ENCODE measurements at places on chromosomes 7 and 10.

DNA sequence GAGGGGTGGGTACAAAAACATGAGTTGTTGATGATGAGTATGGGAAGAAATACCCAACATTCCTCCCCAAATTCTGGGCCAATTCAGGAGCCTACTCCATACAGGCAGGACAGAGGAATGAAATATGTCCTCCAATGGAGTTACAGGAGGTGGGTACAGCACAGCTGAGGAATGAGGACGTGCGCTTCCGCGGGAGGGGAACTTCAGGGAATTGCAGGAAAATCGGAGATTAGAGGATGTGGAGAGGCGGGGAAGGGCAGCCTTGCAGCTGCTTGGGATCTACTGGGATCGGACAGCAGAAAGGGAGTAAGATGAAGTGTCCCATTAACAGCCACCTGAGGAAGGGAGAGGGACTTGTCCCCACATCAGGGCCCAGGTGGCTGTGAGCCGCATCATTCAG, 50.2 kb downstream of the PDIA4 start:
- DNase-seq = no peak

- no peak for DNase-seq
These were observed 321.4 kb upstream of the AOAH start for GRCh38 chr7:37045681-37046179.

DNA sequence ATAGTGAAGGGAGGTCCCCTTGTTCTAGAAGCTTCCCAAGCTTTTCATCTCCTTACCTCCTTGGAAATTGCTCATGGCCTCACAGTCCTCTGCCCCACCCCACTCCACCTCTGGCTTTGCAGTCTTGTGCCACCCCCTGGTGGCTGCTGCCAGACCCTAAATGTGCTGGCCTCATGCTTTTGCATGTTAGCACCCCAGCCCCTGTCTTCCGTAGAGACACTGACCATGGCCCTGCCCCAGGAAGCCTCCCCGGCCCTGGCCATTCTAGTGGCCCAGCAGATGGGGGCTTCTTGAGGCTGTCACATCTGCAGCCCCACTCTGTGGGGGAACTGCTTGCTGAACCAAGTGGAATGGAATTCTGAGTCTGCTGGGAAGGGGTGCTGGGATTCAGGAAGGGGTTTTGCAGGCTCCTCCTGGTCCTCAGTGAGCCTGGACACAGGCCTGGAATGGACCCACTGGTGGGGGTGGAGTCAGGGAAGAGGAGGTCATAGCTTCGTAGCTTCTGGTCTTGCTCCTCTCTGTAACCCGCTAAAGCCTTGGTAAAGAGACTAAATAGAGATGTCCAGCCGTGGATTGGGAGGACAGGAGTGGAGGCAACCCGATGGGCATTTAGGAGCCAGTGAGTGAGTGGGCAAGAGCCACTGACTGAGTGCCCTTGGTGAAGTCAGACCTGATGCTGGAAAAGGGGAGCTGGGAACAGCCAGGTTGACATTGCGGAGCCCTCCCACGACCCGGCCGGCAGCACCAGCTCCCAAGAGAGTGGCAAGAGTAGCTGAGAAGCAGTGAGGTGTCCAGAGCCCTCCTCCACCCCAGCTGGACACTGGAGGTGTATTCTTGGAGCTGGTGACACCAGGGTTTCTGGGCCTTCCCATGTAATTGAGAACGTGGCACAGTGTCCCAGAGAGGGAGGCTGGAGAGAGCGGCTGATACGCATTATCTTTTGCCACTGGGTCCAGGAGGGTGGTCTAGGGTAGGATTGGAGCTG, 20.9 kb downstream of the RAMP3 start:
- DNase-seq = no peak

GRCh38 chr7:115352375-115352774, 430.5 kb downstream of the MDFIC start:
- no peak for DNase-seq

- no peak for DNase-seq
These were observed 76.0 kb downstream of the ZFAND4 start for GRCh38 chr10:45596526-45596925.

DNA sequence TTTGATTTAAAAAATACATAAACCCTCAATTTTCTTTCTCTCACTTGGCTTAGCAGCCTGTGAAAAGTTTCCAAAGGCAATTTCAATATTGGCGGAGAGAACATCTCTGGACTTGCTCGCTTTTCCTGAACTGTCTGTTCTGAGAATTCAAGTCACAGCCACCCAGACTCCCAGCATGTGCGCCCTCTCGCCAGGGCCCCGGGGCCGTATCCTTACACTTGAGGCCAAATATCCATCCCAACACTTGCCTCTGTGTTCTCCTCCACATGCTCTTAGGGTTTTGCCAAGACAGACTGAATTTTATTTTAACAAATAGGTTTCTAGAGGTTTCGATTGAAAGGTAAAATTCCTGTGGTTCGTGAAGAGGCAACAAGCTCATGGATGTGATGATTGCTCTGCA, 111.5 kb upstream of the GPR26 start:
- no peak for DNase-seq

- no peak for DNase-seq
These were observed 201.2 kb downstream of the LHFPL3 start for GRCh38 chr7:104529567-104529966.

DNA sequence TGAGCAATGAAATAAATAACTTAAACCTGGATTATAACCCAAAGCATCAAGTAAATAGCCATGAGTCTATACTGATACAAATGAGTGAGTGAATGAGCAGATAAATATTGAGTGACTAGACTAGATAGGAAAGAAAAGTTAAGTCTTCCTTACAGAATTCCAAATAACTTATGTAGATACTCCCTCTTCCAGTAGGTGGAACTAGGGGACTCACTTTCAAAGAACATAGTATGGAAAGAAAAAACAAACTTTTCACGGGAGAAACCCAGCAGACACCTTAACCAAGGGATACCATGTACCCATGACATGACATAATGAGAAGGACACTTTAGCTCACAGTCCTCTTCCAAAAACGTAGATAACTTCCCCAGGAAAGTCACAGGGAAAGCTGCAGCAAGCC, 32.2 kb downstream of the CSGALNACT2 start:
- DNase-seq = no peak

DNA sequence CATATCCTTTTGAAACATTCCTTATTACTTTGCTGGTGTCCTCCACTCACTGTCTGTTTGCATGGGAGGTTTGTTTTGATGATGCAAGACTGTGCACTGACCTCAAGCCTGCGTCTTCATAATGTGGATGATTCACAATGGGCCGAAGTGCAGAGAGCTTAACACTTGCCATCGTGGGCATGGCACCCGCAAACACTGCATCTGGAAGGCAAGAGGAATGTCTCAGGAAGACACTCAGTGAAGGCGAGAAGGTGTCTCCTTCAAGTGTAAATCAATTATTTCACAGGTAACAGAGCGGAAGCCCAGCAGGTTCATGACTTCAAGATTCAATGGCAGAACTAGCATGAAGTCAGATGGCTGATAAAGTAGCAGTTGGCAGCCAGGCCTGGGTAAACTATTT, 98.1 kb downstream of the DPY19L1 start:
- no peak for DNase-seq

GRCh38 chr7:37320140-37320847, 128.4 kb downstream of the ELMO1 start:
- DNase-seq = no peak

GRCh38 chr7:48033922-48034321, 1.4 kb upstream of the C7orf57 start:
- no peak for DNase-seq

DNA sequence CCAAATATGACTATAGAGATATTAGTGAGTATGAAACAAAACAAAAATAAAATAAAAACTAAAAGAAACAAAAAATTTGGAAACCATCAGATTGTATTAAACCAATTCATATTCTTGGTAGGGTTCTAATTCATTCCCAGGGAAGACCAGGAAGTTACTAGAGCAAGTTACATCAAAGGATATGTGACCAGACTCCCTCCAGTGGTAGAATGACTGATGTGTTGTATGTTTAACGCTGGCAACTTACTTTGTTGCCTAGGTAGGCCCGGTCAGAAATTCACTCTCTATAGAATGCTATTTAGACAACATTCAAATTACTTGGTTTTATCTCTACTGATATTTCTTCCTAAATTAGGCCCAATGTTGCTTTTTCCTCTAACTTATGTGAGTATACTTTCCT, 5.2 kb downstream of the PHYHIPL start:
- no peak for DNase-seq

- DNase-seq = no peak
These were observed 252.6 kb upstream of the COBL start for GRCh38 chr7:51569176-51569575.

DNA sequence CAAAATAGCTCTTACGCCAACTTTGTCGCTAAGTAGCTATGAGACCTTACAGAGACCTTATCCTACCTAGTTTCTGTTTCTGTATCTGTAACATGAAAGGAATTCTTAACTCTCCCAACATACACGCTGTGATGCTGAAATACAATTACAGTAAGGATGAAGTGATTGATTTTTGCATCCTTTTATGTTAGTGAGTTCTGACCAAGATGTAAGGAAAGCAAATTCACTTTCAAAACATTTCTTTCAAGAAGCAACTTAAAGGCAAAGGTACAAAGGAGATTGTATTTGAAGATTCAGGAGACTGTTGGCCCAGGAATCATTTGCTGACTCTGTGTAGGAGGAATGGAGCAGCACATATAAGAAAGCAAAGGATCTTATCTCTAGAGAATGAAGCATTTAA, 7.1 kb upstream of the ANK3 start:
- no peak for DNase-seq

DNA sequence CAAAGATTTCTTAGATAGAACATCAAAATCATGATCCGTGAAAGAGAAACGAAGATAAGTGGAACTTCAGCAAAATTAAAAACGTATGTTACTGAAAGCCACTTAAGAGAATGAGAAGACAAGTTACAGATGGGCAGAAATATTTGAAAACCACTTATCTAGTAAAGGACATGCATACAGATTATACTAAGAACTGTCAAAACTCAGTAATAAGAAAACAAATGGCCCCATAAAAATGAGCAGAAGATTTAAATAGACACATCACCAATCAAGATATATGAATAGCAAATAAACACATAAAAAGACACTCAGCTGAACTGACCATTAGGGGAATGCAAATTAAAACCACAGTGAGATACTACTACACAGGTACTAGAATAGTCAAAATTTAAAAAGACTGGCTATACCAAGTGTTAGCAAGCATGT, 343.7 kb downstream of the PTEN start:
- no peak for DNase-seq

GRCh38 chr7:75875113-75876080, 3.4 kb upstream of the RHBDD2 start:
- no peak for DNase-seq

DNA sequence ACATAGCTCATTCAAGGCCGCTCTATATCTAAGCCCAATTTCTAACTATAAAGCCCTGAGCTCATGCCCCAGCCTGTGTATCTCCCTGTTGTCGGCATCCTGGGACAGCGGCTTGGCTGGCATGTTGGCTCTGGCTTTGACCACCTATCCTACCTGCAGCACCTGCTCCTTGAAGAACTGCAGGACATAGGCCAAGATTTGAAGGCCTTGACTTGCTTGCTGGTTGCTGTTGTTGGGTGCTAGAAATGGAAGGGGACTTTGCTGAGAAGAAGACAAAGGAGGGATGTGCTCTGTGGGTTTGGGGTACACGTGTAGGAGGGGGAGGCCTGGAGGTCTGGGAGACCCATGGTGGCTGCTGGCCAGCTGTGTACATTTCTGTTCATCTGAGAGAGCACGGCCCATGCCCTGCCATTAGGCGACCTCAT, 11.1 kb downstream of the PNLIPRP2 start:
- DNase-seq = no peak

DNA sequence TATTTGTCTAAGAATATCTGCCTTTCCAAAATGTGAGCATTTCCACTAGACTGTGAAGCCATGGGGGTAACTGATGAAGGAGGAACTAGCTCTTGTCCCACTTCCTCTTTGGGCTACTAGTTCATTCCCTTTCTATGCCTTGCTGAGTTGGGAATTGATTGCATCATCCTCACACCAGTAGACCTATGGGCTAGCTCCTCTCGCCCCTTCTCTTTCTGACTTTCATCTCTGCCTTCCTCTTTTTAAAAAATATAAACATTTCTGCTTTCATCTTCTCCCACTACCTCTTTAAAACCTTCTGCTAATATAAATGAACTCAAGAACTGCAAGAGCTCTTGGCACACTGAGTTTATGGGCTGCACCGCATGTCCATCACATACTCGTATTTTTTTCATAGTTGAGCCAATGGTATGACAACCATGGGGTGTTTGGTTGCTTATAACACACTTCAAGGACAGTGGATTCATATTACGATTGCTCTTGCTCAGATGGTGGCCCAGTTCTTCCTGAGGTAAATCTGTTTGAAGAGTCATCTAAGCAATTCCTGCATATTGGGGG, 182.0 kb downstream of the REEP3 start:
- no peak for DNase-seq

DNA sequence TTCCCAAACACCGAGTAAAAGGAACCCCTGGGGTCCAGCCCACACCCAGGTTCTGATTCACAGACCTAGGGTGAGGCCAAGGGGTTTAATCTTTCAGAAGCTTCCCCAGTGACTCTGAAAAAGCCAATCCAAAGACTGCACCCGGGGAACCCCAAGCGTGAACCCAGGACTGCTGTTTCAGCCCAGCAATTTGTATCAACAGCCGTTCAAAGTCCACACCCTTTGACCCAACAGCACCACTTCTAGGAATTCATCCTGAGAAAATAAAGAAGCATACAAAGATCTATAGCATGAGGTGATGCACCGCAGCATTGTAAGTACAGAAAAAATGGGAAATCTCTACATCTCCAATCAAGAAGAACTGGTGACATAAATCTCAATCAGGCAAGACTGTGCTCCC, 24.4 kb downstream of the DLG5 start:
- no peak for DNase-seq

DNA sequence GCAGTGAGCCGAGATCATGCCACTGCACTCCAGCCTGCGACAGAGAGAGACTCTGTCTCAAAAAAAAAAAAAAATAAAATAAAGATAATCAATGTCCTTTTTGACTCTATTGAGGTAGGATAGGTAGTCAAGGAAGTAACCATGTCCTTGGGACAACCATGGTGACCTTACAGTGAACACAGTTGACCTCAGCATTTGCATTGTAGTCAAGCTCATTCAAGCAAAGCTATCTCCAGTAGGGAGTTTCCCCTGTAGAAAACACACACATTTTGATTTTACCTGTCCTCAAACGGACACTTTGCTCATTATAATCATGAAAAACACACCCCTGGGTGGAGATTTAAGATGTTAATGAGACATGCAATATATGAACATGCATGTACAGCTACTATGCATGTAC, 171.7 kb downstream of the KIF20B start:
- DNase-seq = no peak
